Activated CD8-positive, alpha-beta memory T cell treated with anti-CD3 and anti-CD28 coated beads for 36 hours (primary cell): ENCODE measurements at places on chromosomes 3 and 15. TPM values are rescaled to one million over a fixed set of nuclear protein-coding genes. Genes with fewer than 3 reads are reported as not detected.

PARP15 gene
- 10.3 TPM for total RNA-seq

CASR gene
- total RNA-seq: not detected

CCR9 gene
- total RNA-seq: 1.5 TPM

FBXL2 gene
- total RNA-seq: not detected

LRRC31 gene
- not detected for total RNA-seq

NR1I2 gene
- total RNA-seq: 0.55 TPM

XIRP1 gene
- 4.2 TPM for total RNA-seq

LRRC3B gene
- total RNA-seq: not detected

CORO2B gene
- not detected for total RNA-seq

TUSC7 gene
- total RNA-seq: not detected

DNAJA4 gene
- total RNA-seq: 38.8 TPM

CHDH gene
- 0.42 TPM for total RNA-seq

CKMT1B gene
- 0.25 TPM for total RNA-seq

SEMA4B gene
- 5.8 TPM for total RNA-seq

SST gene
- not detected for total RNA-seq

PPM1L gene
- total RNA-seq: 3.3 TPM

SLC26A6 gene
- 32.8 TPM for total RNA-seq

FBXO40 gene
- not detected for total RNA-seq

SLC15A2 gene
- total RNA-seq: 1.4 TPM

ATP8B4 gene
- total RNA-seq: 16.3 TPM

LRRC34 gene
- total RNA-seq: 3.5 TPM

ULK4 gene
- 12.3 TPM for total RNA-seq

PLA2G4D gene
- not detected for total RNA-seq
